ENCODE measurements at places on chromosomes 12 and 14.

- DNase-seq = peak; percentile 77
Measured at GRCh38 chr14:23366426-23366921, 1.5 kb upstream of the EFS start.

GRCh38 chr14:54435500-54435981 lies 5.6 kb downstream of the CNIH1 start:
- DNase-seq = peak; percentile 35

- no peak for DNase-seq
Measured at GRCh38 chr12:39240587-39240986, 202.3 kb downstream of the KIF21A start.

DNA sequence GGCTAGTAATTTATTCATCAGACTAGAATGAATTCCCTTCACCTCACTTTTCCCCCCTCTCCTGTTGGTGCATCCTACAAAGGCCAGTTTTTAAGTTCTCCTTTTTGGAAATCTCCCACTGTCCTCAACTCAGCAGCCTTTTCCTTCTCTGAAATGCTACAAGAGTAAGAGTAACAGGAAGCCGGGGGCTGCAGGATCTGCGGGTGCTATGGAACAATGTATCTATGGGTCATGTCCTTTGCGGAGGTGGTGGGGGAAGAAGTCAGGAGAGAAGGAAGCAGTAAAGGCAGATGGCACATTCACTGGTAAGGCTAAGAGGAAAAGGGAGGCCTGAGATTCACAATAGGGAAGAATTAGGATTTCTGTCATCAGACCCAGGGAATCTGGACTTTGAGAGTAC lies 22.2 kb upstream of the TESC start:
- no peak for DNase-seq

GRCh38 chr12:81588235-81589008 lies 170.7 kb downstream of the PPFIA2 start:
- DNase-seq = no peak

DNA sequence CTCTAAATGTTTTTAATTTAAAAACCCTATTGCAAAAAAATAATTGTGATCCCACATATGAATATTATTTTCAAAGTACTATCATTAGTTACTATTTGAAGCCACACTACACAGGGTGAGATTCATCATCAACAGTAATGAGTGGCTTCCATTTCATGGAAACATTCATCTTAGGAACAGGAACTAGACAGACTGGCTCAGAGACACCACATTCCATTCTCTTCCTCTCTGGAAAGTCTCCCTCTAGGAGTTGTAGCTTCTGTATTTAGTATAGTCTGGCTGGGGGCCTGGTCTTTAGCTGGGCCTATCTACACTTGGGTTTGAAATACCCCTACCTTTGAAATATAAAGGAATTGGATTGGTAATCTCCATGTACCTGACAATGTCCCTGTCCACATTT lies 6.2 kb upstream of the VDR start:
- peak; percentile 45 for DNase-seq

DNA sequence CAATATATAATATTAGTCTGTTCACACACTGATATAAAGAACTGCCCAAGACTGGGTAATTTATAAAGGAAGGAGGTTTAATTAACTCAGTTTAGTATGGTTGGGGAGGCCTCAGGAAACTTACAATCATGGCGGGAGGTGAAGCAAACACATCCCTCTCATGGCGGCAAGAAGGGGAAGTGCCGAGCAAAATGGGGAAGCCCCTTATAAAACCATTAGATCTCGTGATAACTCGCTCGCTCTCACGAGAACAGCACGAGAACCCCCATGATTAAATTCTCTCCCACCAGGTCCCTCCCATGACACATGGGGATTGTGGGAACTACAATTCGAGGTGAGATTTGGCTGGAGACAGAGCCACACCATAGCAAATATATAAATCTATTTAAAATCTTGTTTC lies 269.8 kb downstream of the ATP23 start:
- DNase-seq = no peak

GRCh38 chr14:21191261-21191808 lies 35.5 kb upstream of the OR5AU1 start:
- no peak for DNase-seq

DNA sequence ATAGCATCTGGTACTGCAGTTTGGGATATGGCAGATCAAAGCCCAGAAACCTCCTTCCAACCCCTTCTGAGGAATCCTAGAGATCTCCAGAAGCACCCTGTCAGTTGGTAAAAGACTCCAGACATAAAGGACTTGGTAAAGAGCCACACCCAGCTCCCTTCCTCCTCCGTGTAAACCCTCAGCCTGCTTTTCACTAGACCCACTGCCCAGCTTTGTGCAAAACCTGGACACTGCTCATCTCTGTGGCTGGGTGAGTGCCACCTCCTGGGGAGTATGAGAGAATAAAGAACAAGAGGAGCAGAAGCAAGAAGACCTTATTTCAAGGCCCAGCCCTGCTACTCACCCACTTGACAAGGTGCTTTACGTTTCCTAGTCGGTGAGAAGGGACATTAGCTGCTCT lies 33.0 kb downstream of the ANO2 start:
- DNase-seq = no peak
